ENCODE measurements at places on chromosomes 4 and X.

GRCh38 chrX:68647156-68647957 lies at the start of gene STARD8:
TSS of gene STARD8 (plus strand) at chrX:68647666. CDS start at chrX:68647883, 217 bp downstream.
- DNase-seq = no peak

GRCh38 chr4:139940600-139940999 lies 213.4 kb downstream of the MAML3 start:
- DNase-seq = no peak

- no peak for DNase-seq
Observed at GRCh38 chr4:81510643-81511178, 39.0 kb upstream of the RASGEF1B start.

- no peak for DNase-seq
Observed at GRCh38 chr4:29632199-29632598, 1088.0 kb upstream of the PCDH7 start.

DNA sequence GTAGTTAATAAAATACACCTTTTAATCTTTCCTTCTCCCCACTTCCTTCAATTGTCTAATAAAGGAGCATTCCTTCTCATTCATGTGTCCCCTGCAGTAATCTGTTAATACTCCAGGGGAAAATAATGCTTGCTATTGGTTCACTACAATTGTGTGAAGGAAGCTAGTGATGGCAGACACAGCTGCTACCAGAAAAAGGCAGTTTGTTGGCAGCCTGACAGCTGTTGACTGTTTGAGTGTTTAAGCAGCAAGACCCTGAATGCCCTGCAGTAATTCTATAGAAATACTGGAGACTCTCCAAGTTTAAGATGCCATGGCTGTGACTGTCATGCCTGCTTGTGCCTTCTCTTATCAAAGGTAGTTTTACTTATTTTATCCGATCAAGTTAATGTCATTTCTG lies 359.5 kb downstream of the C4orf33 start:
- no peak for DNase-seq

DNA sequence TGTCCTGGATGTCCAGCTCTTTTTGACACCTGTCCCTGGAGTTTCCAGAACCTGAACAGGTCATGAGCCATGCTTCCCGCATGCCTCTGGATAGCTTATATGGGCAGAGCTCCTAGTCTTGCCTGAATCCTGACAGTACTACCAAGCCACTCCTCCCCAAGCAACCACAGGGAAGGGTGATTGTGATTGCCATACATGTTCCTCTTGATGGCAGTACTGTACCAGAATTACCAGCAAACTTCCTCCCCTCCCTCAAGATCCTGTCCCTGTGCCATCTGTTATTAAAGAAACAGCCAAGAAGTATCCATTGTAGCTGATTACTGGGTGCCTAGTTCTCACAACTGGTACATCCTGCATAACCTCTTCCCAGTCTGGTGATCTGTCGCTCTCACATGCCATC lies 264.3 kb upstream of the AGTR2 start:
- no peak for DNase-seq

DNA sequence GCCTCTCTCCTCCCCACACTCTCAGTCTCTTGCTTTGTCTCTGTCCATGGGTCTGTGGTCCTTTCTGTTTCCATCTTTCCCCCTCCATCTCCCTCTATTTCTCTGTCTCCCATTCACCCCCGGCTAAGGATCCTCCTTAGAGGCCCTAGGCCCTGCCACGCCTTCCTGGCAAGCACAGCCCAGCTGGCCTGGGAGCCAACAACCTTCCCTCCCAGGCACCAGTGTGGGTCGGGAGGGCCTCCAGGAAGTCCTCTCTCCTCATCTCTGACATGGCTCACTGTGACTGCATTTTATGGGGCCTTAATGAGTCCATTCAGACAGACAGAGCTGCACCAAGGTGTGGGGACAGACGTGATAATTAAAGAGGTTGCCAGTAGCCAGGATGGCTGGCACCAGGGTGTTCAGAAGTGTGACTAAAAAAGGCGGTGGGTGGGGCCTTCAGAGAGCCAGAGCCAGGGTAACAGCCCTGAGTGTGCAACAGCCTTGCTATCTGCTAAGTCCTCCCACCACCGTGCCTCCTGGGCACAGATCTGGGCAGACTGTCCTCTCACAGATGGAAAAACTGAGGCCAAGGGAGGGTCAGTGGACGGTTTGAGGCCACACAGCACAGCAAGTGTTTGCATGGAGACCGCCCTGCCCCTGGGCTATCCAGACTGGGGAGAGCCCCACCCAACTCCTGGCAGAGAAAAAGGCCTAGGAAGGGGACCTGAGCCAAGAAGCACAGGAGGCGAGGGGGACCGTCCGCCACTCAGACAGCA lies 31.5 kb downstream of the BLOC1S4 start:
- DNase-seq = no peak

DNA sequence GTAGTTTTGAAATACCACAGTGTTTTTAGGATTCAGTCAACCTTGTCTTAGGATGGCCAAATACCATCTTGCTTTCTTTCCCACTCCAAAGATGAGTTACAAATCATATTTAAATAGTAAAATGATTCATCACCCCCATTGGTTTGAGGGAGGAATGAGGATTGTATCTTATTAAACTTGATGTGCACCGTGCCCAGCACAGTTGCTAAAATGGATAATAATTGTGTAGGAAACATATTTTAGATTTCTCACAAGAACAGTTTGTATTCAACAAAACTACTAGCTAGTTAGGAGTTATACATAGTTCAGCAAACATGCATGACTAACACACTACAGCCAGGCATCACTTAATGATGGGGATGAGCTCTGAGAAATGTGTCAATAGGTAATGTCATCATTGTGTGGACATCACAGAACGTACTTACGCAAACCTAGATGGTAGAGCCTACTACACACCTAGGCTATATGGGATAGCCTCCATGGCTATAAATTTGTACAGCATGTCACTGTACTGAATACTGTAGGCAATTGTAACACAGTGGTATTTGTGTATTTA lies 245.4 kb downstream of the FBXW7 start:
- DNase-seq = no peak

DNA sequence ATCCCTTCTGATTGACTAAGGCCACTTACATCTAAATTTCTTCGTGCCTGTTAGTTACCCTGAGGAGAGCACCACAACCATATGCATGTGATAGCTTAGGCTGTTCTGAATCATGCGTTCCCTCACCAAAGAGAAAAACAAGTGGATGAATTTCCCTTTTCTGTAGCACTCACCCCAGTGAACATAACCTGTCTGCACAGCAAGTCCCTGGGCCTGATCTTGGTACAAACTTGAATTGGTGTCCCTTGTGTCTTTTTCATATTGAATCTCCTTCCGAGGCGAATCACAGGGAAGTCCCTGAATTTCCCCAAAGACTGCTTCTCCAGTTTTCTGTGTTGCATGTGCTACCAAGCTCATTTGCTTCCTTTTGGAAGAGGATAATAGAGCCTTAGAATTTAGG lies 100.4 kb downstream of the KLHL8 start:
- DNase-seq = no peak

GRCh38 chr4:133972586-133972985 lies 229.0 kb downstream of the PABPC4L start:
- no peak for DNase-seq

DNA sequence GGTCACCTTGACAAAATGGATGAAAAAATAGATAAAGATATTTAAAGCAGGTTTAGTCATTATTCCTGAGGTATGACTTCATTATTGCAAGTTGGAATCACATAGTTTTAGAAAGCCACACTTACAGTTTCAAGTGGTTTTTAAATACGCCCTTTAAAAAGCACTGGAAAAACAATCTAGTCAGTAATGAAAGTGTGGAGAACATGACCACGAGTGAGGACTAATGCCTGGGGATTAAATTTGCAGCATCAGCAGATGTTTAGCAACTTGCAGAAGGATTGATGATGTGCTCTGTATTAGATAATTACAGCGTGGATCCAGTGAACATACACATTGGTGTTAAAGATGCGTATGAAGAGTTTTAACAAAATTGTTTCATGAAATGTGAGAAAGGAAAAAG lies 5.9 kb downstream of the SPARCL1 start:
- DNase-seq = no peak

GRCh38 chr4:131613824-131614216 lies 1535.3 kb upstream of the PCDH10 start:
- no peak for DNase-seq

DNA sequence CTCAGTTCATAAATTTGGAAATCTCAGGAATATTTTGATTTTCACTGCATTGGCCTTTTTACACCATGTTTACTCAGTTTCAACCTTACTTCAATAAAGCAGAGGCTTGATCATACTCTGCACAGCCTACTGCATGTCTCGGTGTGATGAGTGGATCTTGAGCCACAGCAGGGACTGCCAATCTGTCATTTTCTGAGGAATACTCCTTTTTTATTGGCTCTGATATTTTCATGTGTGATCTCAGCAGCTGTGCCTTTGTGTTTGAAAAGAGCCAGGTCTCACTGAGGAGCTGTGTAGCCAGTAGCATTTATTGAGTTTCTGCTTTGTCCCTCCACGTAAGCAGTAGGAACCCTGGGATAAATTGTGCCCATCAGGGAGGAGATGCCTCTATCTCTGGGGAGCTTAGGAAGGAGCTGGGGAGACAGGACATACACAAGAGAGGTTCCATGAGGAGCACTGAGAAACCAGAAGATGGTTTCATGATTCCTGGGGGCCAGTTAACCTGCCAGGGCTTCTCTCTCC lies 18.9 kb upstream of the TRIM2 start:
- no peak for DNase-seq

- no peak for DNase-seq
Observed at GRCh38 chr4:112172180-112172579, 26.9 kb downstream of the FAM241A start.

DNA sequence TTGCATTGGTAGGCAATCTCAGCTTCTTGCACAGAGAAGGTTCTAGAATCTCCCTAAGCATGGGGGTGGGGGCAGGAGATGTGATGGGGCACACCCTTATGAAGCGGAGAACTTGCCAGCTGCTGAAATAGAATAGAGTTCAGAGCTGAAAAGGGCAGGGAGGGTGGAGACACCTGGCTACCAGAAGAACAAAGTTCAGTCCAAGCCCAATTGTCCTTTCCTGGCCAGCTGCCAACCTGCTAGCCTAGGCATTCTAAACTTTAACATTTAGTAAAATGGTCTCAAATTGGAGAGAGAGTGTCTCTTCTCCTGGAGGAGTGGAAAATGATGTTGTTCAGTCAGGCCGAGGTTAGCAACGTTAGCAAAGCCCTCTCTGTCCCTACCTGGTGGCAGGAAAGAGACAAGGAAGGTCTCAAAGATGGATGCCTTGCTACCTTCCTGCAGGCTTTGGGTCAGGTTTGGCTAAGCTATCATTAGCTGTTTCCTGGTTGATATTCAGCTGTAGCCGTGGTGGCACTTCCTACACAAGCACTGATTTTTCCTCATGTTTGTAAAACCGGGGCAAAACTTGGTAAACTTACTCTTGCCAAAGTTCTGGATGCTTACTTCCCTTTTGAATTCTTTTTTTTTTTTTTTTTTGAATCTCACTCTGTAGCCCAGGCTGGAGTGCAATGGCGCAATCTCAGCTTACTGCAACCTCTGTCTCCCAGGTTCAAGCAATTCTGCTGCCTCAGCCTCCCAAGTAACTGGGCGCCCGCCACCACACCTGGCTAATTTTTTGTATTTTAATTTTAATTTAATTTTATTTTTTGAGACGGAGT lies 34.7 kb upstream of the NYX start:
- no peak for DNase-seq

GRCh38 chrX:41781500-41781899 lies 57.5 kb downstream of the GPR82 start:
- DNase-seq = no peak

GRCh38 chrX:150361777-150362351 lies 1.3 kb upstream of the MAMLD1 start:
- no peak for DNase-seq

DNA sequence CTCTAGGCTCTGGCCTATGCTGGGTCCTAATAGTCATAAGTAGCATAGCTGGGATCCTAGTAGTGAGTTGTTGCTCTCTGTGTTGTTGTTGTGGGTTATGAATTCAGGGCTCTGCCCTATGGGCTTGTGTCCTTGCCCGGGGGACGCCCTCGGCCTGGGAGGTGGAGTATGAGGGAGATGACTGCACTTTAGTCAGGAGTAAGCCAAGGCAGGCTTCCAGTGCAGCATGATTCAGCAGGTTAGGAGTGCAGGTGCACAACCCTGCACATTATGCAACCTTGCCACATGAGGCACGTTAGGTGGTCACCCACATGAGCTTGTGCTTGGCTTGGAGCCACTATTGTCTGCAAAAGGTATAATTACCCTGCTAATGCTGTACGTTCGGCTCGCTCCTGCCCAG lies 58.4 kb upstream of the CCDC149 start:
- no peak for DNase-seq

- no peak for DNase-seq
Observed at GRCh38 chr4:52105276-52105675, 54.2 kb downstream of the SPATA18 start.

GRCh38 chr4:26356081-26356501 lies 35.3 kb downstream of the RBPJ start:
- no peak for DNase-seq

- no peak for DNase-seq
Observed at GRCh38 chrX:150482537-150483206, 85.7 kb upstream of the MTM1 start.

GRCh38 chr4:145825255-145825654 lies 113.4 kb downstream of the ZNF827 start:
- DNase-seq = no peak

DNA sequence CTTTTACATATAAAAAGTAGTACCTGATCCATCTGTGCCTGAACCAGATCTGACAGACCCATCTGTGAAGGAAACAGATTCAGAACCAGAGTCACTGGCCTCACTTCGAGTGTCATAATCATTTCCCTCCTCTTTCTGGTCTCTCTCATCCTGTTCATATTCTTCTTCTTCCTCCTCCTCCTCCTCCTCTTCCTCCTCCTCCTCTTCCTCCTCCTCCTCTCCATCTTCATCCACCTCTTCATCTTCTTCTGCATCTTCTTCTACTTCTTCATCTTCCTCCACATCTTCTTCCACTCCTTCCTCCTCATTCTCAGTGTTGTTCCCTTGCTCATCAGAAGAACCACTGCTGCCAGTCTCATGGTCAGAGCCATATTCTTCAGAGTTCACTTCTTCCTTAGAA lies 12.9 kb downstream of the YTHDC1 start:
- no peak for DNase-seq

DNA sequence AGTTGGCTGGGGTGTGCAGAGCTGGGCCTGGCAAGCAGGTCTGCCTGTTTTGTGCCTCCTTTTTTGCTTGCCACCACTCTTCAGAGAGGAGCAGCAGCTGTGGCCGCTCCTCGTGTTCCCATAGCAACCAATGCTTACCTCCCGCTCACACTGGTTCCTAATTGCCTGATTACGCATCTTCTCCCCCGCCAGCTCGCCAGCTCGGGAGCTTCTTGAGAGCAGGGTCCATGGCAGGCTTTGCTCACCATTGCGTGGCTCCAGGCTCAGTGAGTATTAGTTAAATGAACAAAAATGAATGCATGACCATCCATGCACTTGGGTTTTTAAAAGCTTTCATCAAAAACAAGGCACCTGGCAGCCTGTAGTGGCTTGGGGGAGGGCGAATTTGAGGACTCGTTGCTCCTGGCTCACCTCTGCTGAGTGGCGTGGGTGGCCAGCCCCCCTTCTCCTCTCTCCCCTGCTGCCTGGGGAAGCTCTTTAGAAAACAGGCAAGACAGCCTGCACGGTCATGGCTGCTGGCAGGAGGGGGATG lies 14.2 kb upstream of the PJA1 start:
- no peak for DNase-seq
